ENCODE measurements at places on chromosomes 5 and 9.

- no peak for DNase-seq
These were observed 52.6 kb upstream of the TNC start for GRCh38 chr9:115170358-115171073.

DNA sequence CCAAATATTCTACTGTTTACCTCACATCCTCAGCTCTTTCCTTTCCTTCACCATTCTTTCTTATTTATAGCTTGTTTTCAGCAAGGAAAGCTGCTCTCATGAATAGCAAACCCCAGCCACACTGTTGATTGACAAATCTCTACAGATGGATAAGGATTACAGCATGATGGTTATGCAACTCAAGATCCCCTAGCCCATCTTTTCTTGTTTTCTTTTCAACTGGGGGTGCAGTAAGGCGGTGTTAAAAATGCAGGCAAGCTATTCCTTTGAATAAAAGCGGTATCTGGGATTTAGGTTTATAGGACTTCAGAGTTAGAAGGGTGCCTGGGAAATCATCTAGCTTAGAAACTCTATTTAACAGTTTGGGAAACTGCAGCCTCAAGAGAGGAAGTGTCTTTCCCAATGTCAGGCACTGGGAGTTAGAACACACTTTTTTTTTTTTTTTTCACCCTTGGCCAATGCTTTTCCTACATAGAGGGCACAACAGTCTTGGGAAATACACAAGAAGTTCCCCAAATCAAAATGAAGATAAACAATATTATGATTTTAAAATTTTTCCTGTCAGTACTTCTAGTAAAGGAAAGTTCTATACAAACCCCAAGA lies 2.6 kb downstream of the SPARC start:
- DNase-seq: no peak

GRCh38 chr9:101440714-101441230 lies 5.2 kb upstream of the ALDOB start:
- DNase-seq: no peak

DNA sequence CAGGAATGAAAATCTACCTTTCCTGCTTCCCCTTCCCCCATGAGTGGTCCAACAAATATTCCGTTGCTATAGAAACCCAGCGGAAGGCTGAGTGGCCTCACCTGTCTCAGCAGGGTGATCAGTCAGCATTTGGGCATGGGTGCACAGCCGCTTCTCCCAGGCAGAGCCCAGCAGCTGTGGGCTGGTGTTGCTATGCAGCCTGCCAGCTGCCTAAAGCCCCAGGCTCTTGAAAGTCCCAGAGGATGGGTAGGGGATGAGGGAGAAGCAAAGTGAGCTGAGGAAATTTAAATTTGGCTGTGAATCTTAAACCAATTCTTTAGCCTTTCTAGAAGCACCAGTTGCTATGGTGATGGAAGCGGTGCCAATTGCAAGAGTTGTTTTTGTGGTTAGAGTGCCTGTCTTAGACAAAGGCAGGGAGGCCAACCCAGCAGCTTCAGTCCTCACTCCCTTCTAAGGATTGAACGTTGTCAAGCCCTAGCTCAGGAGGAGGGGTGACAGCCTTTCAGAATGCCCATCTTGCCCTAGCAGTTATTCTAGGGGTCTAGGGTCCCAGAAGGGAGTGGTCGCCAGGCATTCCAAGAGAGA lies 151.5 kb upstream of the PITX1 start:
- no peak for DNase-seq

GRCh38 chr9:105346273-105346672 lies 101.6 kb upstream of the FSD1L start:
- DNase-seq: no peak

- DNase-seq: no peak
These were observed 278.9 kb downstream of the GADD45G start for GRCh38 chr9:89883401-89884341.

- no peak for DNase-seq
These were observed 8.2 kb upstream of the GLIPR2 start for GRCh38 chr9:36128349-36128748.

DNA sequence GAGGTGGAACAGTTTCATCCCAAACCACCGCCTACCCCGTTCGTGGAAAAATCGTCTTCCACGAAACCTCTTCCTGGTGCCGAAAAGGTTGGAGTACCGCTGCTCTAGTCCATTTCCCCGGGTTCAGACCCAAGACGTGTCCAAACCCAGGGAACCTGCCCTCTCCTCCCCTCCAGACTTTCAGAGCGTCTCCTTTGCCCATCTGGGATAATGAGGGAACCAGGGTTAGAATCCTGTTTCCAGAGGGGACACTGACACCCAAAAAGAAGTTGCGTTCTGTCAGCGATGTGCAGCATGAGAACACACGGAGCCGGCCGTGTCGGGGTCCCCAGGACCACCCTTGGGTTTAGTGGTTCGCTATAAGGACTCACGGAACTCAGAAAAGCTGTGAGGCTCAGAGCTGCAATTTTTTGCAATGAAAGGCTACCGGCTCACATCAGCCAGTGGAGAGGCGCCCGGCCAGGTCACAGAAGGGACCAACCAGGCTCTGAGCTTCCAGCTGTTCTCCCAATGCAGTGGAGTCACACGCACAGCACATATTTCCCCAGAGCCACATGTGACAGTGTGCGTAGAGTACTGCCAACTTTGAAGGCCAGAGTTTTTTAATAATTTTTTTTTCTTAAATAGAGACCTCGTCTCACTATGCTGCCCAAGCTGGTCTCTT lies 19.4 kb downstream of the LAMC3 start:
- no peak for DNase-seq

GRCh38 chr5:18397891-18398290 lies 763.6 kb downstream of the TAF11L14 start:
- no peak for DNase-seq

- no peak for DNase-seq
These were observed 37.1 kb downstream of the CDK5RAP2 start for GRCh38 chr9:120542701-120543490.

DNA sequence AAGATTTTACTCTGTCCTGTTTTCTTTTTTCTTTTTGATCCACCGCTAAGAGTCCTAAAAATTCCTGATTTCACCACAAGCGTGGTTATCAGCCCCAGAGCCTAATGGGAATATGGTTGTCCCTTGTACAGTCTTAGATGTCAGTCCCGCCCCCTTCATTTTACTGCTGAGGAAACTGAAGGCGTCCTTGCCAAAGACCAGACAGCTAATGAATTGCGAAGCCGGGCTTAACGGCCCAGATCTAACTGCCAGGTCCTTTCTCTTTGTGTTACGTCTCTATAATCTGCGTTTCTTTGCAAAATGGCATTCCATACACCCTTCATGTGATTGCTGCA lies 497 bp downstream of the NSA2 start:
- DNase-seq: no peak

GRCh38 chr9:6689893-6690674 lies 44.6 kb upstream of the GLDC start:
- DNase-seq: no peak

- DNase-seq: no peak
These were observed 27.6 kb downstream of the ZNF622 start for GRCh38 chr5:16437977-16438376.

DNA sequence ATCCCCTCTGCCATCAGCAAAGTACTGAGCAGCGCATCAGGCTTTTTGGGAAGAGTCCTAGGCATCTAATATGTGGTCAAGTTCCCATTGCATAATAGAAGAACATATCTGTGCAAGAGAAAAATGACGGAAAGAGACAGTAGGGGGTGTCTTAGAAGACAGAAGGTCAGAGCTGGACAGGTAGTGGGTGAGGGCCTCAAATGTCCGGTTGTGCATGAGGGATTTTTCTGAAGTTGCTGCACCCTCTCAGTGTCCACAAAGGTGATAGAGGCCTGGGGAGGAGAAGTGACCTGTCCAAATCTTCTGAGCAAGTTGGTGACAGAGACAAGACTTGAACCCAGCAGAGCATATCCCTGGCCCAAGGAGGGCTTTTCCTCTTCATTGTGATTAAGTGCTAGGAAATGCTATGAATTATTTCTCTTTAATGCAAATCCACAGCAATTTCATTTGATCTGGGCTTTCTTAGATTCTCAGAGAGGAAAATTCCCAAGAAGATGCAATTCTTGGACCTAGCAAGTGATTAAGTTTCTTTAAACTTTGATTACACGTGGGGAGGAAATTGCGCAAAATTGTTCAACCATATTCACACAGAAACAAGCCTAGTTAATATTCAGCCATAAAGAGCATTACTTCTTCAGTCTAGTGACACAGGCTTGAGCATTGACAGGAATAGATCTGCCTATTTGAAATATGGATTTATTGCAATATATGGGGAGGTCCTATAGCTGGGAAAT lies at the start of gene OR2S2:
TSS of gene OR2S2 (minus strand) at position 51 of the 734 bp plus-strand sequence. CDS start 56 bp downstream, outside the sequence.
- DNase-seq: no peak

DNA sequence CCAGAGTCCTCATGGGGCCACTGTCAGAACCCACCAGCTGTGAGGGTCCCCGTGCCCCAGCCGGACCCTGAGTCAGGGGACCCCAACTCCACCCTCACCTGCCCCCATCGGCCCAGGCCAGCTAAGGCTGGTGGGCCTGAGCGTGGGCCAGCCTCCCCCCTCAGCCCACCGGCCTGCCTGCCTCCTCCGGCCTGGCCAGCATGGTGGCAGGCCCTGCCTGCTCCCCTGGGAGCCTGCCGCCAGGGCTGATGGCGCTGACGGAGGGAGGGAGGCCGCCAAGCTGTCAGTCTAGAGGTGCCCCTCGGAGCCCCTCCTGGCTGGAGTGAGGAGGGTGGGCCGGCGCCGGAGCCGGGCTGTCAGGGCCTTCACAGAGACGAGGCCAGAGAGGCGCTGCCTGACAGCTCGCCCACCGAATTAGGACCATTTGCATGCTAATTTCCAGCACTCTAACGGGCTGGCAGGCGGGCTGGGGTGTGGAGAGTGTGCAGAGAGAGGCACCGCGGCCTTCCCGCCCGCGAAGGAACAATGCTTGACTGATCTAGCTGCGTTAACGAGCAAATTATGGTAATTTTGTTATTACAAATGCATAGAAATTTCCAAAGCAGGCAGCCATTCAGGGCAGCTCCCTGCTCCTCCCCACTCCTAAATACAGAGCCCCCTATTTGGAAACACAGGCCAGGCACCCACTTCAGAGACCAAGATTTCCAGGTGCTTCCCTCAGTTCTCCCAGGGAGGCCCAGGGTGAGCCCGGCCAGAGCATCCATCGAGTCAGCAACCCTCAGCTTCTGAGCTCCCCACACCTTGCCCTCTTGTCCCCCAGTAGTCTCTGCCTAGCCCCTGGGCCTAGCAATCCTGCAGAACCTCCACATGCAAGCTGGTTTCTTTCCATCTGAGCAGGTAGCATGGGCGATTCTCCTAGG lies 169.3 kb downstream of the PAX5 start:
- DNase-seq: no peak

- DNase-seq: no peak
These were observed 291.8 kb upstream of the DAB2 start for GRCh38 chr5:39716532-39717028.

DNA sequence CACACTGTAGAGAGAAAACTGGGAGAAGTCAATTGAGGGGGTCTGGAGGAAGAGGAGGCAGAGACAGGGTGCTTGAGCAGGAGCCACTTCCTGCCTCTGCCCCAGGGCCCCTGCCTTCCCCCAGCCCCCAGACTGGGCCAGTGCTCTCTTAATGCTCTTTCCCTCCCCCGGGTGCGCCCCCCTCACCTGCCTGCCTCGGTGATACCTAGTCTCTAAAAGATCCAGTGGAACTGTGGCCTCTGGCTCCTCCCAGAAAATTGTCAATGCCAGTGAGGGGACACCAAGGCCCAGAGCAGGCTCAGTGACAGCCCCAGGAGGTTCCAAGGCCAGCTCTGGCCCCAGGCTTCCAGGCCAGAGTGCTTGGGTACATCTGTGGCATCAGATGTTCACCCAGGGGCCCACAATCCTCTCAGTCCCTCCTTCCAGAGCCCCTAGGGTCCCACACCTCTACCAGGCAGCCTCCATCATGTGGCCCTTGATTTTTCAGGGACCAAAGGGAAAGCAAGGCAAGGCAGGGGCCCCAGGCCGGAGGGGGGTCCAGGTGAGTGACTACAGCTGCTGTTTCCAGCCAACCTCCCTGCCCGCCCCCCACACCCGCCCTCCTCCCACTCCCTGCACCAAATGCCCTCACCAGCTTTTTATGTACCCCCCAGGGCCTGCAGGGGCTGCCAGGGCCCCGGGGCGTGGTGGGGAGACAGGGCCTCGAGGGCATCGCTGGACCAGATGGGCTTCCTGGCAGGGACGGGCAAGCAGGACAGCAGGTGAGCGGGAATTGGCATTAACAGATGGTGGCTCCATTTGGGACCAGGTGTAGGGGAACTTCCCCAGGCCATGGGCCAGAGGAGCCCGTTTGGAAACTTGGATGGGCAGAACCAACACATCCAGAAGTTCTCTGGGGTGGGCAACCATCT lies 33.1 kb upstream of the ORM1 start:
- no peak for DNase-seq

DNA sequence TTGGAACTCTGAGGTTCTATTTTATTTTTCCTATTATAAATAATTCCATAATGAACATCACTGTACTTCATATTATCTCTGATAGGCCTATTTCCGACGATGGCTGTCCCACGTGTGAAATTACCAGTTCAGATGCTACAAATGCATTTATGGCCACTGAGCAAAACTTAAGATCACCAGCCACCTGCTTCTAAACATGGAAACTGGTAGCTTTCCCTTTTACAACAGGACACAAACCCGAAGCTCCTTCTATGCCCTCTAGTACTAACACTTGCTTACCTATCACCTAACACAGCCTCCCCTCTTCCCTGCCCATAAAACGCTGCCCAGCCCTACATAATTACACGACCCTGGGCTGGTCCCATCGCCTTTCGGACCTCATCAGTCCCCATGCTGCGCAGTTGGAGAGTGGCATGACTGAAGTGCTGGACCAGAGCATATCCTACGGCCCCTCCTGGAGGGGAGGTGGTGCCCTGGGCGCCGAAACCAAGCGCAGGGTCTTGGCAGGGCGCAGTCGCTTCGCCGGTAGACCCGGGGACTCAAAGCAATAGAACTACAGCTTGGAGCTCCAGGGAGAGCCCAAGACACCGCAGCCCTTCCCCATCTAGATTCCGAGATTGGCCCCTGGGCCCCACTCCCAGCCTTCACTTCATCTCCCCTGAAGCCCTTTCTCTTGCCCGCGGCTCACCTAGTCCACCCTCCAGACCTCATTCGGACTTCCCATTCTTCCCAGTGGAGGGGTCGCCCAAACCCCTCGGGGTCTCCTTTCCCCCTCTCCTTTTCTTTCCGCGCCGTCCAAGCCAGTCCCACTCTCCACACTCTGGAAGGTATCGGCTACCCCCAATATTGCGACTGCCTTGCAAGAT lies 1.0 kb upstream of the SAP30L start:
- DNase-seq: no peak

All from activated gamma-delta T cell (primary cell).